Common myeloid progenitor, CD34-positive (primary cell): ENCODE measurements at places on chromosomes 7 and 10.

GRCh38 chr10:62732841-62733653 is 71.5 kb upstream of the ADO start:
- DNase-seq = peak; percentile 54

DNA sequence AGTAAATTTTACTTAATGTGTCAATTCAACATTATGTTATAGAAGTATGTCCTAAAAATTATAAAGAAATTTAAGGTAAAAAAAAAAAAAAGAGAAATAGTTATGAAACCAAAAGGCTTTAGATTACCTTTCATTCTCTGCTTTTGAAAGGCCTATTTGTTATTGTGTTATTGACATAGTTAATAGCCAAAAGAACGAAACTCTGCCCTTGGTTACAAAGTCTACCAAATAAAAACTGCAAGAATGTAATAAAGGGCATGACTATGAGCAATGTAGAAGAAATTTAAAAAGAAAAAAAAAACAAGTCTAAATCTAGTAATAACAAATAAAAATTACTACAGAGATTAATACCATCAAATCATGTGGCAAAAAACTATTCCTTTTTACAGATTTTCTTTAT is 10.6 kb downstream of the ACBD5 start:
- no peak for DNase-seq

- no peak for DNase-seq
Observed at GRCh38 chr10:63197344-63198092, 64.4 kb downstream of the NRBF2 start.

GRCh38 chr10:22693371-22693784 is 21.0 kb downstream of the PIP4K2A start:
- no peak for DNase-seq

GRCh38 chr10:35027567-35027966 is 62.6 kb downstream of the CUL2 start:
- DNase-seq = peak; percentile 47

GRCh38 chr10:97781618-97782331 is 10.0 kb upstream of the SFRP5 start:
- no peak for DNase-seq

DNA sequence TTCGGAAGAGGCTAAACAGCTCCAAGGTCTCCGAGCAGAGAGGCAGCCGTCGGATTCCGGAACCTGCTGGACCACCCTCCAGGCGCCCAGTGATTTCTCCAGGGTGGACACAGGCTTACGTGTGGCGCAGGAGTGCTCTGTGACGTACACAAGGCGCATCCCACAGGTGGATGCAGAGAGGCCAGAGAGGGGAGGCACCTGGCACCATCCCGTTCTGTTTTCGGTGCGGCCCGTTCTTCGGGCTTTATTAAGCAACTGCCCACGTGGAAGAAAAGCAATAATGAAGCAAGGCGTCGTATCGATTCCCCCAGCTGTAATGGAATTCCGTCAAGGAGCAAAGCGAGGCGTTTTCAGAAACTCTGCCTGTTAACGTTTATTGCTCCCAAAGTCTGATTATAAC is 163.6 kb downstream of the PTPRN2 start:
- DNase-seq = no peak

DNA sequence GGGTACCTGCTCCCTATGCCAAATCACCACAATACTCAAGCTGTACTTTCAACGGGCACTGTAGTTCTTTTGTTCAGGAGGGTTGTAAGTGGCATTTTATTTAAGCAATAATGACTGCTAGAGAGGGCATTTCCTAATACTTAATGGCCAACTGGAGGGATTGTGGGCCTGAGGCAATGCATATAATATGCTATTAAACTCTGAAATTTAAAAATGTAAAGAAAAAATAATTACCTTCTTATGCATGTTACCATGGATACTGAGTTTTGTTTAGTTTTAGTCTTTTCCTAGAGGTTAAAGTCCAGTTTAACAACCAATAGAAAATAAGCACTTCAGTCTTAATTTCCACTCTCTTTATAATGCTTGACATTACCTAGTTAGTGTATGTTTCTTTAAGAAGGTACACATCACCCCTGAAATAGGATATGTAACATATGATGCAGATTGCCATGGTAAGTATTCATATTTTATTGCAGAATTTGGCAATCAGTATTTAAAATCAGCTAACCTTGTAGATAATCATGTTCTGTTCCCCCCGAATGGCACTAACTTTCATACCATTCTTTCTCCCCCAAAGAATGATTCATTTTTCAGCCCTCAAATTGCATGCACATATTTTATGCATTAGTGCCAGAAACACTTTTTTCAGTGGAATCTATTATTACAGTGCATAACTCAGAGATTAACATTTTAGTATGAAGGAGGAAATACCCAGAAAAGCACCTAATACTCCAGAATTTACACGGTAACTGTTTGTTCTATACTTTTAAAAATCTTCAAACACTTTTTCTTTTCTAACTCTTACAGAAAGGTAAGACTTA is 90.3 kb upstream of the ZNF438 start:
- DNase-seq = no peak

DNA sequence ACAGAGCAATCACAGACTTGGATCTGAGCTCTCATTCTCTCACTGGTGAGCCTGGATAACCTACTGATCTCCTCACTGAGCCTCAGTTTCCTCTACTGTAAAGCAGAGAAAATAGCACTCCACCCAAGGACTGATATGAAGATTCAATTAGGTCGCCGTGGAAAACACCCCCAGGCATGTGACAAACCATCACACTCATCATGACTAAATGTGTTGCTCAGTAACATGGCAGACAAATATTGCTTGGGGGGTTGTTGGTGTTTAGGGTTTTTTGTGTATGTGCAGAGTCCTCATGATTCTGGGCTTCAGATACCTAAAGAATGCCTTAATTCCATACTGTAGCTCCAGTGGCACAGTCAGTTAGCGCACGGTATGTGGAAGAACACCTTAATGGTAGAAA is 122.1 kb upstream of the TCF7L2 start:
- no peak for DNase-seq

GRCh38 chr7:20647036-20647435 is 31.6 kb downstream of the ABCB5 start:
- DNase-seq = no peak

GRCh38 chr10:77553966-77554365 is 83.6 kb downstream of the KCNMA1 start:
- DNase-seq = no peak

DNA sequence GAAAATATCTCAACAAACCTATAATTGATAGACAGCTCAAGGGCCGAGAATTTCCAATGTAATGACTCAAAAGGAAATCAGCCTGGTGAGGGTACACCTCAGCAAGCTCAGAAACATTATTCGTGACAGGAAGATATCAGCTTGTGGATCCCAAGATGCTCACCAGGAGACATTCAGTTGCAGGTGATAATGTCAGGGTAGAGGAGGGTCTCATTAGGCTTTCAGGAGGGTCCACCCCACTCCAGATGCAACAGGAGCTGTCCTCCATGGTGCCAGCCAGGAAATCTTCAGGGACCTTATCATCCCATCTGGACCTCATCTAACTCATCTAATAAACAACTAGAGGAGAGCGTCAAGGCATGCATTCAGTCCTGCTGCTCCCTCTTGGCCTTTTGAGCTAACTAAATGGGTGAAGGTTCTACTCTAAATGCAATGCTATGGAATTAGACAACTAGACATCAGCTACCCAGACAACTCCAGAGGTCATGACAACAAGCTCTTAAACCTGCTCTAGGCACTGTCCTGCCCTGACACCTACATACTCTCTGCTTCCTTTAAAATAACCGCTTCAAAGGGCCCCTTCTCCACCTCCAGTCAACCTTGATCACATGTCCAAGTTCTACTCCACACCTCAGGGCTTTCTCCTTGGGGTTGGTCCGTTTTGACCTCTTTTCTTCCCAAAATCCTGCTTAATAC is 4.3 kb upstream of the GIMAP5 start:
- no peak for DNase-seq

GRCh38 chr7:1758028-1758858 is 88.2 kb downstream of the ELFN1 start:
- peak; percentile 67 for DNase-seq

DNA sequence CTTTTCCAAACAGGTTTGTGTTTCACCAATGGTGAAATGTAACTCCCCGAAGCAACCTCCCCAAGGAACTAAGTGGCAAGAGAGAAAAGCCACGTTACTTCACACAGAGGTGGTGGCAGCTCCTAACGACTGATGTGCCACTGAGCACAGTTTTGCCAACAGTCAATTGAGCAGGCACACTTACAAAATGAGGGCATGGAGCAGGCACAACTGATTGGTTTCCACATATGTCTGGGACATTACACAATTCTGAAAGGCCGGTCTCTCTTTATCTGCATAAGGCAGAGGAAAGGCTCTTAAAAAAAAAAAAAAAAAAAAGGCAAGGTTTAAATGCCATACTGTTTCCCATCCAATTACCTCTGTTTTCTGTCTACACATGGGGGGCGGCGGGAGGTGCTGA is 86.7 kb downstream of the GFRA1 start:
- DNase-seq = no peak

- no peak for DNase-seq
Observed at GRCh38 chr10:89867964-89868363, 166.6 kb downstream of the KIF20B start.

- peak; percentile 49 for DNase-seq
Observed at GRCh38 chr10:70742537-70743429, 42.4 kb downstream of the TBATA start.

DNA sequence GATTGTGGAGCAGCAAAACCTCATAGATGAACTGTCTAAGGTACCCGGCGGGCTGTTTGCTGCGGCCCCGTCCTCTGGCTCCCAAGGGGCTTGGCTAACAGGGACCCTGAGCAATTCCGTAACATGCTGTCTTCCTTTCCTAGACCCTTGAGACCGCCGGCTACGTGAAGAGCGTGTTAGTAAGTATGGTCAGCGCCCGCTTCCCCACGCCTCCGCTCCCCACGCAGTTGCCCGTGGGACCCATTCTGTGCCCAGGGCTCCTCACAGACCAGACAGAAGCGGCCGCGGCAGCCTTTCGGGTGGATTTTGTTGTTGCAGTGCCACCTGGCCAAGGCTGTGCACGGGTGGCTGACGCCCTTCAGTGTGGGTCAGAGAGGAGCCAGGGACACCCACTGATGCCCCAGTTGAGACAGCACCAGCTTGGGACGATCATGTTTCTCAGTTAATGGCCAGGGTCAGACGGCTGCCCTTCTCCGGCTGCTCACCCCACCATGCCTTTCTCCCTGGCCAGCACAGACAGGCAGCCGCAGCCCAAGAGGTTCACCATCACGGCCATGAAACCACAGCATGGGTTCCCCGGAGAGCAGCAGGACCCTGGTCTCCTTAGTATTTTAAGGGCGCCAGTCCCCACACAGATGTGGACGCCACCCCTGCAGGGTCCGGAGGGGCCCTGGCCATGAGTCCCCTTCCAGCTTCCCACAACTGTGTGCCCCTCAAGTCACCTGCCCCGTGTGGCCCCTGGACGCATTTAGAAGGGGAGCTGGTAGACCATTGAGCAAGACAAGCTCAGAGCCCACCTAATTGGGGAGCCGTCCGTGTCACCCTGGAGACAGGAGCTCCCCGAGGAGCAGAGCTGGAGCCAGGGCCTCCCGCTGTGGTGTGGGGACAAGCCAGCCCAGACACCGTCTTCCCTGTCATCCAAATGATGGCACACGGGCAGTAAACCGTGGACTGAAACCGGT is 49.4 kb upstream of the DPYSL4 start:
- DNase-seq = no peak

GRCh38 chr10:102007796-102008195 is 48.2 kb downstream of the ARMH3 start:
- peak; percentile 46 for DNase-seq

GRCh38 chr10:3233486-3233990 is 61.0 kb upstream of the PITRM1 start:
- no peak for DNase-seq

DNA sequence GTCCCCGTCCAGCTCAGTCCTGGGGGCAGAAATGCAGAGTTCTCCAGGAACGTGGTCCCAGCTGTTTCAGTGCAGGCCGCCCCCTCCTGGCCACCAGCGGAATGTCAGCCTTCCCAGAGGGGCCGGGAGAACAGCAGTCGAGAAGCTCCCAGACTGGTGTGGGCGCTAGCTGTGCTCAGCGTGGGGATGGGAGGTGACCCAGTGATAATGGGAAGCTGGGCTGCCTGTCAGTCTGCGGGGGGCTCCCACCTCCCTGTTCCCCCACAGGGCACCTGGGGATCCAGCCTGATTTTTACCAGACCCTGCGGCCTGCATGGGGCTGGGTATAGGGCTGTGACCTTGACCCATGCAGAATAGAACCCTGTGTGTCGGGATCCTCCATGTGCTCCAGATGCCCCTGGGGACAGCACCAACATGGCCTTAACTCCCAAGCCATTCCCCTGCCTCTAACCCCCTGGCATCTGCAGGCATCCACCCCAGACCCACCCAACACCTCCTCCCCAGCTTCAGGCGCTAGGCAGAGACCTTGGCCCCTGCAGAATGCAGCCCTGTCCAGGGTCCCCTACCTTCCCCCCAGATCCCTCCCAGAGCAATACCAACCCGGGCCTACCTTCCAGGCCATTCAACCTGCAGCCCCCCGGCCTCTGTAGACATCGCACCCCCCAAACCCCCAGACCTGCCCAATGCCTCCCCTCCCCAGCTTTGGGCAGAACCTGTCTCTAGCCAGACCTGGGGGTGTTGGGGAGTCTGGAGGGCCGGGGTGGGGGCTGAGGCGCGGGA is 880 bp upstream of the ELN start:
- DNase-seq = peak; percentile 43

- no peak for DNase-seq
Observed at GRCh38 chr7:45000093-45001032, at the start of gene CCM2. CCM2 (plus strand) TSS chr7:45000201; CDS start chr7:45000334, 133 bp downstream.

- no peak for DNase-seq
Observed at GRCh38 chr7:33970536-33970935, 65.2 kb downstream of the BMPER start.

DNA sequence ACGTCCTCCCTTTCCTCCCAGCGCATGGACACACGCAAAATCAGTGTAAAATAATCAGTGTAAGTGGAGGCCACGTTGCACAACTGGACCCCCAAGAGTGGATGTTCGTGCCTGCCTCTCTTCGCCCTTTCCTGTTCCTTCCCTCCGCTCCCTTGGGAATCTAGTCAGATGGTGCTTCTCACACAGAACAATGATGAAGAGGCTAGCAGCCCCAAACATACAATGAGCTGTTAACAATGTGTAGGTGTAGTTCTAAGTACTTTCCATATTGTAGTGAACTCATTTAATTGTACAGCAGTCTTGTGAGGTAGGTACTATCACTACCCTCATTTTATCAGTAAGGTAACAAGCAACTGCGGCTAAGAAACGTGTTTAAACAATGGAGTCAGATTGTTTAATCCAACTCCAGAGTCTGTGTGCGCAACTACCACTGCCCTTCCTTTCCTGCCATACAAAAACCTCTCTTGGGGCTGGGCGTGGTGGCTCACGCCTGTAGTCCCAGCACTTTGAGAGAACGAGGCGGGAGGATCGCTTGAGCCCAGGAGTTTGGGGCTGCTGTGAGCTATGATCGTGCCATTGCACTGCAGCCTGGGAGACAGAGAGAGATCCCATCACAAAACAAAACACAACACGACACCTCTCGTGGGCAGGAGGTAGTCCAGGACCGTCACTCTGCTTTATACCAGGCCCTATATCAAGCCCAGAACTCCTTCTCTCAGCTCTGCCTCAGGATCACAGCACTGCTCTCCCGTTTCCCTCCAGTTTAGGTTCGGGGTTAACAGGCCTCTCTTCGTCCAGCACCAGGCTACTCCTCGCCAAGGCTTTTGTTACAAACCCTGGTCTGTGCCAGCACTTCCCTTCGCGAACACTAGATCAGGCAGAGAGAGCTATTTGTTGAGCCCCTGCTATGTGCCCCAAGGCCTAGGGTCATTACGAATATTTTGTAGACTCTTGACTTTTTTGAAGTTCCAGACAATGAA is 1.1 kb downstream of the FKBP9 start:
- DNase-seq = no peak

GRCh38 chr10:29827512-29827911 is 192.7 kb upstream of the SVIL start:
- no peak for DNase-seq
